ENCODE measurements at places on chromosomes 11 and 22.
A peak's percentile ranks its signal among the peaks of the same experiment; 100 is the strongest.

GRCh38 chr11:107719073-107719472 lies 7.2 kb upstream of the SLN start:
- DNase-seq: no peak

- DNase-seq: no peak
Observed at GRCh38 chr11:4049006-4049405, 45.6 kb upstream of the RRM1 start.

- no peak for DNase-seq
Observed at GRCh38 chr11:12682737-12683500, 8.7 kb downstream of the TEAD1 start.

DNA sequence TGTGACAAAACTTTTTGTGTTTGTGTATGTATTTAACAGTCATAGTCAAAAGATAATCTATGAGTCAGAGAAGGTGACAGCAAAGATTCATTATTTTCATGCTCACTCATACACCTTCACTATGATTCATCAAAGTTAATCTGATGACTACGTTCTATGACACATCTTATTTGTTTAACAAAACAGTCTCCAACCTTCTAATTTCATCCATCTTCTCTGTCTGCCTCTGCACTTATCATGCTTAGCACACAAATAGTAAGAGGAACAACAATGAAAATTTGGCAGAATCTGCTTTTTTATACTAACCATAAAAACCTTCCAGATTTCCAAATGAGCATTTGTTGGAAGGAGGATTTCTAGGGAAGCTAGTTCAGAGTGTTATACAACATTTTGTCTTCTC lies 568.9 kb downstream of the LUZP2 start:
- peak; percentile 53 for DNase-seq

GRCh38 chr11:14148653-14149273 lies 186.2 kb downstream of the SPON1 start:
- DNase-seq: no peak

- DNase-seq: no peak
Observed at GRCh38 chr22:22068025-22068424, 85.4 kb upstream of the TOP3B start.

GRCh38 chr22:27336151-27337090 lies 465.1 kb downstream of the MN1 start:
- DNase-seq: peak; percentile 75

DNA sequence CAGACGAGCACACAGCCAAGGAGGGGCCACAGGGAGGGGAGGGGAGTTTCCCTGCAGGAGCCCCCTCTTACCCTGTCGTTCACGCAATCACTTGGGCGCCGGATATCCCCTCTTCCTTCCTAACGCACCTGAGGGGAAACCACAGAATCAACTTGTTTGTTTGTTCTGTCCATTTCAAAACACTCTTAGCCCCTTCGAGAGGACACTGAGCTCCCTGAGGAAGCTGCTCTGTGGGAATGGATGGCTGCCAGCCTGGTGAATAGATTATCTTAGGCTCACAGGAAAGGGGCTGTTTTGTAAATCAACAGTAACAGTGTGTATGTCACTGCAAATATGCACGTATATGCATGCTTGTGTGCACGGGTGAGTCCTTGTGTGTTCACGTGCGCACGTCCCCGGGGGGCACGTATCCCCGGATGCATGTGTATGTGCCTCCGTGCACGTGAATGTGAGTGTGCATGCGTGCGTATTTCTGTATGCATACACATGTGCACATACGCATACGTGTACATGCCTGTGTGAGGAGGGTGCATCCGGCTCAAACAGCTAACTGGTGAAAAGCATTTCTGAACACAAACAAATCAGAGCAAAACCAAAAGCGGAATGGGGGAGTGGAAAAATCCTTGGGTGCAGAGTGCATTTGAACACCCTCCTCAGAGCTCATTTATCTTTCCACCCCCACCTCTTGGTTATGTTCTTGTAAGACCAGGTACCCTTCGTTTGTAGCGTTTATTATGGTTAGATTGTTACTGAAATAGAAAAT lies 7.2 kb downstream of the ARSA start:
- no peak for DNase-seq

DNA sequence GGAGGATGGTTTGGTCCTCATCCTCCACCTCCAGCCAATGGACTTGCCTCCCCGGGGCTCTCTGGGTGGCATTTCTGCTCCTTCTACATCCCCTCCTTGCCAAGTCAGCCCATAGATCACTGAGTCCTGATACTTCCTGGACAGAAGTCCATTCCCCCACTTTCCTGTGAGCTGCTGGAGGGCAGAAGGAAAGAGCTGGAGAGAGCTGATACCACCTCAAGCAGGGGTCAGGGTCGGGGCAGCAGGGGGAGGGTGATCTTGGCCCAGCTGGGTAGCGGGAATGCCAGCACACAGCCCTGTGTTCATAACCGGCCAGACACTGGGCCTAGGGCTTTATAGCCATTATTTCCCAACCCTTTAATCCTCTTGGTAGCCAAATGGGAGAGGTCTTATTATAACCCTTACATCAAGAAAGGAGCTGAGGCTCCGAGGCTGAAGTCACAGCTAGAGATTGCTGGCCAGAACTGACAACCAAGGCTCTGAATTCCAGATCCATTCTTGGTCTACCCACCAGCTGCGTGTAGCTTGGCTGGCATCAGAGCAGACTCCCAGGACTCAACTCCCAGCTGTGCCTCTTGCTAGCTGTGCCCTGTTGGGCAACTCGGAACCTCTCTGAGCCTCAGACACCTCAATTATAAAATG lies 39.9 kb downstream of the CD6 start:
- no peak for DNase-seq

GRCh38 chr11:123654566-123655081 lies at the start of gene SCN3B:
Gene SCN3B (minus strand): TSS chr11:123654624. CDS start chr11:123653801, 823 bp downstream.
- no peak for DNase-seq

- DNase-seq: no peak
Observed at GRCh38 chr11:30758012-30758411, 171.9 kb upstream of the MPPED2 start.

GRCh38 chr11:35173616-35174566 lies 34.9 kb downstream of the CD44 start:
- no peak for DNase-seq

DNA sequence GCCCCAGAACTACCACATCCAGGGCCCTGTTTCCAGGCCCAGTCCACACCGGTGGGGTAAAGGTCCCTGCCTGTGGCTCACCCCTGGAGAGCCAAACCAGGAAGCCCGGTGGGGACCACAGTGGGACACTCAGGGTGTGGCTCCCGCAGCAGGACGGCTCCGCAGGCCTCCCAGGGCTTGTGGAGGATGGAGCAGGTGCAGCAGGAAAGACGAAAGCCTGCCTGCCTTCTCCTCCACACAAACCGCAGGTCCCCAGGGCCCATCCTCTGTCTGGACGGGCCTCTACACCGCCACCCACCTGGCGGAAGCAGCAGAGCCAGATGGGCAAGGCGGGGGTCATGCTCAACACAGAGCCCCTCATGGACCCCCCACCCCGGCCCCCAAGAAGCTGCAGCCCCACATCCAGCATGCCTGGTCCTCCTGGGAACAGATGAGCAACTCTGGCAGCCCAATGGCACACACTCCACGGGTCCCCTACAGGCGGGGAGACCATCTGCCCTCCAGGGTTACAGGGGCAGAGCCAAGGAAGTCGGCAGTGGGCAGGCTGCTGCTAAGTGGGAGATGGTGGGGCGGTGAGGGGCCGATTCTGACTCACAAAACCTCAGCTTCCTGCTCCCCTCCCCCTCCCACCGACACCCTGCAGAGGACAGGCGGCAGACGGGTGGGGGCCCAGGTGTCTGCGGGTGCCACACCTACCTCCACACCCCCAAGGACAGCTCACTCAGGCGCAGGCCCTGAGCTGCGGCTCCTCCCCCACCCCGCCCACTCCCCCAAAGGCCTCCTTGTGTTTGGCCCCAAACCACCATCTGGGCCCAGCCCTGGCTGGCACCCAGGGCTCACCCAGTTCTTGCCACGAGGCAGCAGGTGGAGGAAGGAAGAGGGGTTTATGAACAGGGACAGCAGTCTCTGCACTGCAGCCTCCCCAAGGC lies 5.2 kb downstream of the SBF1 start:
- DNase-seq: peak; percentile 74

DNA sequence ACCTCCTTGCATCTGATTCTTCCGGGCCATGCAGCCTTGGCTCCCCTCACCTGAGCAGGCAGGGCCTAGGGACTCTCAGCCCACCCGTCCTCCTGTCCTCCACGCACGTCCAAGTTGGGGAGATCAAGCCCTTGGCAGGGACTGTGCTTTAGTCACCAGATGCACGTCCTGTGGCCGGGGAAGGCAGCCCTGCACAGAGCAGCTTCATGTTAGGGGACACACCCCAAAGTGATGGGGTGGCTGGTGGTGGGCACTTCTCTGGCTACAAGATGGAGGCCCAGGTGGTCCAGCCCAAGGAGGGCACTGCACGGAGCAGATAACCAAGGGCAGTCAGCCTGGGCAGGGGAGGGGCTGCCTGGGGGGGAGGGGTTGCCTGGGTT lies 1.2 kb downstream of the MUC5B start:
- DNase-seq: no peak

DNA sequence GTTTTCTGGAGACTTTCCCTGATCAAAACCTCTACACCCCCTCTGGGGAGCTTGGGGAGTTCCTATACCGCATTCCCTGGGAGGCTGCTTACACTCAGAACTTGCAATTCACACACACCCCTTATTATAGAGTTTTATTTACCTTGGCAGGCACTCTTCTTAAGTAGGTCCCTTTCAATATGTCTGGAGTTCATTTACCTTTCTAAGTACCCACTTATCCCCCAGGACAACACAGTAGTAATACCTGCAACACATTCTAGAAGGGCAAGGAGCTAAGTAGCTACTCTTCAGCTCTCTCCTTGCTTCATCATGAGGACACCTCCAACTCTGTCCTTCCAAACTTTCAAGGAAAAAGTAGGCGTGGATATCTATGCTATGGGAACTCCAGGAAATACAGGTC lies 127.8 kb upstream of the ANO3 start:
- DNase-seq: no peak

DNA sequence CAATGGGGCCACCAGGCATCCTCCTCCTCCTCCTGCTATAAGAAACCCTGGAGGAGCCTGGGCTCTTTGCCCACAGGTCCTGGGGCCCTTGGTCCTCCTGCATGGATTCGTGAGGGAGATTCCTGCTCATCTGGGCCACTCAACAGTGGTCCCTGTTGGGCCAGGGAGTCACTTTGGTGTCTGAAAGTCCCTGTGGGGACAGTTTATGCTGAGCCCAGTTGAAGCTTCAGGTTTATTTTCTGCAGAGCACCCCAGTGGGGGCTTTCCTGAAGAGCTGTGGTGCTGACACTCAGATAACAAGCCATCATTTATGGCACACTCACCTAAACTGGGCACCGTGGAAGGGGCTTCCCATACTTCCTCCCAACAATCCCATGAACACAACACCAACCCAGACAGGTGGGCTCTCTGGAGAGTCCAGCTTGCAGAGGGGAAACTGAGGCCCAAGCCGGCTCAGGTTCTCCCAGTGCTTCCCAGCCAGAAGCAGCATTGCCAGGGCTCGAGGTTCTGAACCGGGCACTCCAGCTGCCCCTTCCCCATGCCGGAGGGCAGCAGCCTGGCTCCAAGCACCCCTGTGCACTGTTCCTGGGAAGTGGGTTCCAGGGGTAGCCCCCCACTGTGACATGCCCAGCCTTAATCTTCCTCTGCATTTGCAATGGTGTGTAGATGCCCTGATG lies 91.3 kb downstream of the MYEOV start:
- DNase-seq: no peak

DNA sequence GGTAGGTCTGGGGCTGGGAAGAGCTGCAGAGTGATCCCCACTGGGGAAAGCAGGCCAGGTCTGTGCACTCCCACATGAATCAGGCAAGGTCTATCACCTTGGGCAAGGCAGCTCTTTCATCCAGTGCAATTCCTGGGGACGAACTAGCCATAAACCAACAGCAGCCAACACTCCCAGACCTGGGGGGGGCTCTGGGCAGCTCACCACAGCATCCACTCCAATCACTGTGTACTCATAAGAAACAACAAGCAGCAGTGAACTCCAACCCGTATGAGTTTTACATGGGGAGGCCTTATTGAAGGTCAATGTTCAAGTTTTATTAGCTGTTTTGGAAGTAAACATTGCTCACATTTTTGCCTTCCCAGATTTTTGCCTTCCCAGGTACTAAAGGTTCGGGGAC lies 157.4 kb upstream of the NAV2 start:
- no peak for DNase-seq

DNA sequence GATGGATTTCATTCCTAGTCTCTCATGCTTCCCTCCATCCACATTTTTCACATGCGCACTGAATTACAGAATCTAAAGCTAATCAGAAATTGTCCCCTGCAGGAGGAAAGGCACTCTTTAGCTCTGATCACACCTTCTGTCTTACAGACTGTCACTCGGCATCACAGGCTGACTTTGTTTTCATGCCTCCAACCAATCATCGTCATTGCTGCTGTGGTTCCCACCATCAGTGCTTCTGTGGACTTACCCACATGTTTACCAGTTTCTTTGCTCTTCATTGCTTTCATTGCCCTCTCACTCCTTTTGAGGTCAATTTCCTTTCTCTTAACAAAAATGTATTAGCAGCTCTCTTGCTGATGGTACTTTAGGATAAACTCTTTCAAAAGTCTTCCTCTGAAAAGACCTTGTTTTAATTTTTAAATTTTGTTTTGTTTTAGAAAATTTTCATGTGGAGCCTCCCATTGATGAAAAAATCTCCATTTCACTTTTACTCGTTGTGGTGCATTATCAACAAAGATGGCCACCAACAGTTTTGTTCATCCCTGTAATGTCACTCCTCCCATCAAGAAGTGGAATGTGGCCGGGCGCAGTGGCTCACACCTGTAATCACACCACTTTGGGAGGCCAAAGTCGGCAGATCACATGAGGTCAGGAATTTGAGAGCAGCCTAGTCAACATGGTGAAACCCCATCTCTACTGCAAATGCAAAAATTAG lies 20.2 kb upstream of the TREH start:
- DNase-seq: no peak

DNA sequence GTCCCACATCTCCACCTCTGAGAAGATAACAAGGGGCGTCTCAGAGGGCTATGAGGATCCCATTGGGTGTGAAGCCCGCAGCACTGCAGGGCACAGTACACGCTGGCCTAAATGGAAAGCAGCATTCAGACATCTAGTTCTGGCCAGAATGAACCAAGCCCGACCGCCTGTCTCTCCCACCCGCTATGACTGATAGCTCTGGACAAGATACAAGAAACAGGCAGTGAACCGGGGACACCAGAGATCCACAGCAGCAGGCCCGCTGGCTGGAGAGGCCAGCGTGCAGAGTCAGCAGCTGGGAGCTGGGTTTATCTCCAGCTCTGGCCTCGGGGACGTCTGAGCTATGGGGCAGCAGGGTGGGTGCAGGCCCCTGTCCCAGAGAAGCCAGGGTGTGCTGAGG lies 9.6 kb downstream of the CERK start:
- no peak for DNase-seq

DNA sequence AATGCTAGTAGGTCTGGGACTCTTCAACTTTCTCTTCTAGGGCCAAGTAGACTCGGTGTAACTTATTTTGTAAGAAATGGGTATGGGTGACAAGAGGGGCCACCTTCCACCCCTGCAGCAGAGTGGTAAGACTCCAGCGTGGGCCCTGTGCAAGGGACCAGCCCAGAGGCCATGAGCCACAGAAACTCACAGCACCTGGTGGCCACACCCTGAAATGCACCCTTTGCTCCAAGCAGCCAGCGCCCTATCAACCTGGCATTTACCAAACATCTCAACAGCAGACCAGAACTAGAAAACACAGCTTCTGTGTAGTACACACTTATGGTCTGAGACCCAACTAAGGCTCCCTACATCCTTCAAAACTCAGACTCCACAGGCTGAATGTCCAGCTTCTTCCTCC lies 5.7 kb downstream of the CDCA5 start:
- peak; percentile 13 for DNase-seq

GRCh38 chr22:49365910-49366309 lies 461.8 kb downstream of the BRD1 start:
- DNase-seq: no peak
